Stimulated activated CD4-positive, alpha-beta T cell treated with anti-CD3 and anti-CD28 coated beads, Interleukin-15, amount 100 ng/mL, for 48 hours (primary cell): ENCODE measurements at places on chromosomes 4 and X.

- DNase-seq: no peak
Measured at GRCh38 chrX:39149761-39150160, 348.5 kb downstream of the MID1IP1 start.

- DNase-seq: no peak
Measured at GRCh38 chrX:82961129-82961528, 547.0 kb upstream of the POU3F4 start.

GRCh38 chrX:13414006-13414647 lies 94.3 kb upstream of the ATXN3L start:
- DNase-seq: no peak

- no peak for DNase-seq
Measured at GRCh38 chr4:182212211-182212761, 30.9 kb upstream of the TENM3 start.

- DNase-seq: no peak
Measured at GRCh38 chrX:47863187-47863586, 26.5 kb downstream of the ZNF81 start.

- DNase-seq: no peak
Measured at GRCh38 chr4:70182517-70183167, 12.9 kb upstream of the ODAM start.

GRCh38 chr4:149264093-149264733 lies 551.4 kb downstream of the IQCM start:
- no peak for DNase-seq

DNA sequence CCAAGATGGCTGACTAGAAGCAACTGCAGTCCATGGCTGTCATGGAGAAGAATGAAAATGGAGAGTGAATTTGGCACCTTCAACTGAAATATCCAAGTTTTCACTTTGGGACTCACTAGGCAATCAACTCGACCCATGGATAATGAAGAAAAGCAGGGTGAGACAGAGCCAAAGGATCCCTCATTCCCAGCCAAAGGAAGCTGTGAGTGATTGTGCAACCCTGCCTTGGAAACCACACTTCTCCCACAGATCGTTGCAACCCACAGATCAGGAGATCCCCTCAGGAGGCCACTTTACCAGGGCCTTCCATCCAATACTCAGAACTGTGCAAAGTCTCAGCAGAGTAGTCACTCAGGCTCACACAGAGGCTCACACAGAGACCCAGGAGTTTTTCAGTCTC lies 4.5 kb downstream of the CFAP299 start:
- no peak for DNase-seq

DNA sequence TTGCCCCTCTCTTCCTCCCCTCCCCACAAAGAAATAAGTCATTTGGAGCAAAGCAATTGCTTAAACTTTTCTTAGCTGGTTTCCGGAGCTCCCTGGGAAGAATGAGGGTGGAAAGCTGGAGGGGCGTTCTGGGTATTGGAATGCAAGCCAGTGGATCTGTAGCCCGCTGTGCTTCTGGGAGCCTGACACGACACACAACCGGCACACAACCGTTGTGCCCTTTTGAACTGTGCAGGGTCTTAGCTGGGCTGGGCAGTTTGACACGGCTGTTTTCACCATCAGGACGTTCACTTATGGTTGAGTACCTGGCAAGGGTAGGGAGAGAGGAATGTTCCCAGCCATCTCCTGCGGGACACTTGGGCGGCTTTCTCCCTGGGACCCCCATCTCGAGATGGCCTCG lies 38.3 kb downstream of the SHROOM2 start:
- no peak for DNase-seq
